Stimulated activated CD8-positive, alpha-beta memory T cell treated with anti-CD3 and anti-CD28 coated beads, Interleukin-15, amount 100 ng/mL, for 24 hours (primary cell): ENCODE measurements at places on chromosomes 2 and 18.

DNA sequence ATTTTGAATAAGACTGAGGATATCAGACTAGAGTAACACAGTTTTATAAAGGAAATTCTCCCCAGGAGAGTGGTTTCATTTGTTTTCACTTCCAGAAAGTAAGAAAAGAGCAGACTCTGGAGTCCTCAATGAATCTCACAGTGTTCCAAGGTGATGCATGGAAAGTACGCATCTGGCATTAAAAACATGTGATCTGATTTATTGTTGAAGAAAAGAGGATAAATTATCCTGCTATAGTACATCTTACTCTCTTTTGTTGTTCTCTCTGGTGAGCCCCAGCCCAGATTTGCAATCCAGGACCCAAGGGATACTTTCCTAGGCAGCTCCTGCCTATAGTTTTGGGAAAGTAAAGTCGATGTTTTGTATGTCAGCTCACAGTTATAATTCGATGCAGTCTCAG is 285.9 kb downstream of the CTNNA2 start:
- DNase-seq, result no peak

- DNase-seq, result no peak
Measured at GRCh38 chr2:182866095-182866460, 359 bp downstream of the FRZB start.

DNA sequence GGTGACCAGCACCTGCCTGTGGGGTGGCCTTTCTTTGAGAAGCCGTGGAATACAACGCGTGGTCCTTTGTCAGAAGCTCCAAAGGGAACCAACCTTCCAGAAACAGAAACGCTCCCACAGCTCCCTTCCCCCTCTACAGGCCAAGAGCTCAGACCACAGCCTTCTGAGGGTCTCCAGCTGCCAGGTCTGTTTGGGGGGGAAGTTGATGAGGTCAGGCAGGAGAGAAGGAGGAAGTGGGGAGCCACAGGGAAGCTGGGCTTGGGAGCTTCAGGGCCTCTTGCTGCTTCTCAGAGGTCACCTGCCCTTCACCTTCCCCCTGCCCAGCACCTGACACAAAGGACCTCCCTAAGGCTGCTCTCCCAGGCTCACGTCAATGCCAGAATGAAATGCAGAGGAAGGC is 287.7 kb upstream of the ID2 start:
- no peak for DNase-seq

DNA sequence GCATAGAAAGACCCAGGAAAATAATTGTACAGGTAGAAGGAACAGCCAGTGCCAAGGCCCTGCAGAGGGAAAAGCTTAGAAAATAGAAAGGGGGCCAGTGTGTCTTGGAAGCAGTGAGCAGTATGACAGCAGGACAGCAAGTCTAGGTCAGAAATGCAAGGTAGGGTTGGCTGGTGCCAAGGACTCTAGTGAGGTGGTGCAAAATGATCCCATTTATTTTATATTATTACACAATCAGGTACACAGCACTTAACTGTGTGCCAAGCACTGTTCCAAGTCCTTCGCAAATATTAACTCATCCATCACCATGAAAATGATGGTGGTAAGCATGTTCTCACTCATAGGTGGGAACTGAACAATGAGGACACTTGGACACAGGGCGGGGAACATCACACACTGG is 100.0 kb downstream of the AQP4 start:
- no peak for DNase-seq

- no peak for DNase-seq
Measured at GRCh38 chr2:232888839-232889529, 18.9 kb downstream of the SNORC start.

DNA sequence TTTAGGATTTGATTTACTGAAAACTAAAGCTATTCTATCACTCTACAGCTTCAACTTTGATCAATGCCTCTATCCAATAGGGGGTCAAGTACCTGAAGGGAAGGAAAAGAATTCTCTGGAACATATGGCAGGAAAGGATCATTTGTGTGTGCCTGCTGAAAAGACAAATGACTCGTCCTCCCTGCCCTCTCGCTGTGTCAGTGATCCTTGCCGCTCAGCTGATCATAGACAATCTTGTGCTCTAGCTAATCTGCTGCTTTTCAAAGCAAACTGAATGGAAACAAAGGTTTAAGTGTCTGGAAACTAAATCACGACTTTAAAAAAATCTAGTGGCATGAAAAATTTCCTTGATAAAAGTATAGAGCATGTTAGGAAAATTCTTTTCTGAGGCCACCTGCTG is 75.6 kb upstream of the CPO start:
- DNase-seq, result no peak

- DNase-seq, result no peak
Measured at GRCh38 chr2:28578774-28579173, 82.9 kb downstream of the PLB1 start.

DNA sequence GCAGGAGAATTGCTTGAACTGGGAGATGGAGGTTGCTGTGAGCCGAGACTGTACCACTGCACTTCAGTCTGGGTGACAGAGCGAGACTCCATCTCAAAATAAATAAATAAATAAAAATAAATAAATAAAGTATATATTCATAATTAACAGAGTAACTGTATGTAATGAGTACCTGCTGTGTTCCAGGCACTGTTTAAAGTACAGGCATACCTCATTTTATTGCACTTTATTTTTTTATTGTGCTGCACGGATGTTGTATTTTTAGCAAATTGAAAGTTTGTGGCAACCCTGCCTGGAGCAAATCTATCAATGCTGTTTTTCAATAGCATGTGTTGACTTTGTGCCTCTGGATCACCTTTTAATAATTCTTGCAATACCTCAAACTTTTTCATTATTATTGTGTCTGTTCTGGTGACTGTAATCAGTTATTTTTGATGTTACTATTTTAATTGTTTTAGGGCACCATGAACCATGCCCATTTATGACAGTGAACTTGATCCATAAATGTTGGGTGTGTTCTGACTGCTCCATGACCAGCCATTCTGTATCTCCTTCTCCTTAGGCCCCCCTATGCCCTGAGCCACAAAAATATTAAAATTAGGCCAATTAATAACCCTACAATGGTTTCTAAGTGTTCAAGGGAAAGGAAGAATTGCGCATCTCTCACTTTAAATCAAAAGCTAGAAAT is 27.5 kb upstream of the CD8A start:
- DNase-seq, result no peak

- no peak for DNase-seq
Measured at GRCh38 chr2:207163053-207163755, 2.5 kb downstream of the KLF7 start.
